ENCODE measurements at places on chromosomes 4 and X.

- DNase-seq: no peak
Measured at GRCh38 chr4:31085689-31086088, 365.5 kb downstream of the PCDH7 start.

GRCh38 chr4:73741031-73741749 is 821 bp downstream of the CXCL8 start:
- no peak for DNase-seq

DNA sequence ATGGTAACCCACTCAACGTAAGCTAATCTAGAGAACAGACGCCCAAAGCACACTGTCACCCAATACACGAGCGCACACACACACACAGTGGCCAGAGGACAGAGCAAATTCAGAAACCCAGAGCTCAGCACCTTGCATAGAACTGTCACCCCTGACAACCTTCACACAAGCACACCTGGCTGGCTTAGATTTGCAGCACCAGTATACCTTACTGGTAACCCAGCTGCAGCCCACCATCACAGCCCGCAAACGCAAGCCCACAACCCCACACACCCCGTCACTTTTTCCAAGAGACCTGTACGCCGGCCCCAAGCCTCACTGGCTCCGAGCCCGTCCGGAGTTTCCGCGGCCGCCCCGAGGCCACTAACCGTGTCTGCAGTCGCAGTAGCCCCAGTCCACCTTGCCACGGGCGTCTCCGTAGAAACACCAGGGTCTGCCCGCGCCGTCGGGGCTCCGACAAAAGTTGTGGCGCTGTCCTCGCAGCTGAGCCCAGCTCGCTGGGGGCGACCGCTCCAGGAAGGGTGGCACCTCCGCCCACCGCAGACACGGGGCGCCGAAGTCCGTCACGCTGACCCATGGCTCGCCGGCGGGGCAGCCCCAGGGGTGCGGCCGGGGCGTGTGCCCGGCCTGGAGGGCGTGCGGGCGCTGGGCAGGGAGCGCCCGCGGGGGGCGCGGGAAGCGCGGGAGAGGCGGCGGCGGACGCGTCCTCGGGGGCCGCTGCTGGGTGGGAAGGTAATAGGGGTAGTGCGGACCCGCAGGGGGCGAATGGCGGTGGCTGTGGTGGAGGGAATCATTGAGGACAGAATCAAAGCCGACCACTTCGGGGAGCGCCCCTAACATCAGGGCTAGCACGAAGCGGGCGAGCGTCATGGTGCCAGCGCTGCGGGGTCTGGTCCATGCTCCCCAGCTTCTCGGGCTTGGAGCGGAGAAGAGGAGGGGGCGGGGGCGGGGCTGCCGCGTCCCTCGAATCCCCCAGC is 664 bp downstream of the PRSS12 start:
- DNase-seq: peak; percentile 55

DNA sequence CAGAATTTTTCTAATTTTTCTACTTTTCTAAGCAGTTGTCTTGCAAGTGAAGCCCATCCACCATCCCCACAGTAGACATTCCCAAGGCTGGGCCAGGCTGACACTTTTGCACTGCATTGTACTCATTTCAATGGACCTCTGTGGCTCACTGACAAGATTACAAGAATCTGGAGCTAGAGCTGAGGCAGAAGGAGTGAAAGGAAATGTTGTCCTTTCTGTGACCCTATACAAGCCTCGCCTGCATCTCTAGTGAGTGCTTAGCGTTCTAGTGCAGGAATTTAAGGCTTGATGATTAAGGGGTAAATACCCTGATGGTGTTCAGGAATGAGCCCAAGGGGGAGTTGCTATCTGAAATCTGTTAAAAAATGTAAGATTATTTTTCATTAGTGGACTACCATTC is 6.3 kb downstream of the MAGED1 start:
- no peak for DNase-seq

DNA sequence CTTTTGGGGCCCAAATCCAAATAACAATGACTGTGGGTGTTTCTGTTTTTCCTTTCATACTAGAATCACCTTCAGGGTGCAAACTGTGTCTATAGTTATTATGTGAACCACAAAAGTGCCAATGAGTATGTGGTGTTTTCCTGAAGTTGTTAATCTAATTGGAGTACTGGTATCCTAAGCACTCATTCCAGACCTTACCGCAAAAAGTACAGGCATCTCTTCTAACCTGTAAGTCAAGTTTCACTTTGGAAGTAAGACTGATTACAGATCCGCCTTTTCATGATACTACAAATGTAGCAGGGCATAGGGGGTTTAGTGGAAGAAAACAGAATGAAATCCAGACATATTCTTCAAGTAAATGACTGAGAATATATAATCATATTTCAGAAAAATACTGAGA is 16.1 kb downstream of the COQ2 start:
- no peak for DNase-seq

- DNase-seq: no peak
Measured at GRCh38 chr4:121712001-121712651, 15.3 kb upstream of the ANXA5 start.

GRCh38 chr4:63528256-63528991 is 880.8 kb downstream of the TECRL start:
- DNase-seq: peak; percentile 3

DNA sequence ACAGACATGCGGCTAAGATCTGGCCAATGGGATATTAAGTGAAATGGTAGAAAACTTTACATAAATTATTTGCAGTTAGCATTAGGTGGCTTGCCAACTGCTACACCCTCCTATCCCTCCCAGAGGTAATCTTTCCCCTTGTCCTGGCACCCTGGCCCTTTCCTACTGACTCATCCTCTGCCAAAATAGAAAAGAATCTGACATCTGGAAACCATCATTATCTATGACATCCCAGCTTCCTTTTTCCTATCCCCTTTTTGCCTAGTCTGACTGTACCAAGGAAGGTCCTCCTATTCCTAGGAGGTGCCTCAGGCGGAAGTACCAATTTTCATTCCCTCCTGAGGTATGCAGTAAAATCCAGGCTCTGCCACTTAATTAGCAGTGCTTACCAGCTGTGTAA is 163.6 kb upstream of the KLF3 start:
- no peak for DNase-seq

- no peak for DNase-seq
Measured at GRCh38 chr4:80008971-80009370, 64.1 kb downstream of the ANTXR2 start.

DNA sequence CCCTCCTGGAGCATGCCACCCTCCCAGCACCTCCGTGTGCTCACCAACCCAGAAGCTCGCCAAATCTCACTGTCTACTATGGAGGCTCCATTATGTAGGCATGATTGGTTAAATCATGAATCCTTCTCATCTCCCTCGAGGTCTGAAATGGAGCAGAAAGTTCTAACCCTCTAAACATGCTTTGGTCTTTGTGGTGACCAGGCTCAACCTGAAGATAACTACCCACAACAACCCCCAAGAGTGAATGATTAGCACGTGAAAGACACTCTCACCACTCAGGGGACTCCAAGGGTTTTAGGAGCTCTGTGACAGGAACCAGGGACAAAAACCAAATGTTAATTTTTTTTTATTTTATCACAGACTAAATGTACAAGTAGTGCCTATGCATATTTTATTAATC is 47.2 kb downstream of the APBB2 start:
- DNase-seq: no peak
